ENCODE measurements at places on chromosomes 2 and 18.

- peak; percentile 39 for DNase-seq
Observed at GRCh38 chr2:54606393-54606958, 117.0 kb upstream of the EML6 start.

DNA sequence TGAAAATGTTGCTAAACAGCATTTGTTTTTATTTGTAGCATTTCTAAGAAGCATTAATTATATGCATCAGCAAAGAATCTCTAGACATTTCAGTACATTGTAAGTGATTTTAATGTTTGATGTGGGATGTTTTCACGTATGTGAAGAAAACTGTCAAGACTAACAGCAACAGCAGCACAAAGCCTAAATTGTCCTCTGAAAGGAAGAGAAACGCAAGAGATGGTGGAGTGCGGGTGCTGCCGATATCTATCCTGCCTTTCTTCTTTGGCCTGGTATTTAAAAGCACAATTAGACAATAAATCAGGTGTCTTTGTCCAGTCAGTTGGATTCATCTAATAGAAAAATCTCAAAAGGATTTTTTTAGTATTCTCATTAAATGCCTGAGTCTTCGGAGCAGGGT is 3.1 kb downstream of the TWIST2 start:
- no peak for DNase-seq

DNA sequence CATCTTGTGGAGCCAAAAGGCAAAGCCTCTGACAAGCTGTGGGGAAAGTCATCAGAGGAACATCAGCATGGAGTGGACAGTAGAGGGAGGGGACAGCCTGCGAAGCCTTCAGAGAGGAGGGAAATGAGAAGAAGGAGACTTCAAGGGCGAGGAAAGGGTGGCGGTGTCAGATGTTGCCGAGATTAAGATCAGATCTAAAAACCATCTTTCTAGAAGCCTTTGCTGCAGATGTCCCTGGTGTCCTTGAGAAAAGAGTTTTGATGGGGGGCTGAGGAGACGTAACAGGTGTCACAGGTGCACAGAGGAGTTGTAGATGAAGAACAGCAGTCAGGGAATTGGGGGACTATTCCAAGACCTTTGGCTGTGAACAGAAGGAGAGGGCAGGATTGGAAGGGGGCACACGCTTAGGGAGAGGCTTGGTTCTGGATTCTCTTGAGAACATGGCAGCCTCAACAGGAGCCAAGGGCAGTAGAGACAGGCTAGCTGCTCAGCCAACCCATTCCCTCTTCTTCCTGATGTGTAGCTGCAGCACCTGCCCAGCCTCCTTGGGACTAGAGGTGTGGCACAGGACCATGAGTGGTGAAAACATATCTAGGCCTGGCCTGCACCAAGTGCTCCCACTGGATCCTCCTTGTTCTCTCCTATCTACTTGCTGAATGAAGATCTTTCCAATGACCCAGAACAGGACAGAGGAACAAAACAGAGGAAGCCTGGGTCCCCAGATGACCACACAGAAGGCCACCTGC is 22.7 kb upstream of the NCL start:
- no peak for DNase-seq

DNA sequence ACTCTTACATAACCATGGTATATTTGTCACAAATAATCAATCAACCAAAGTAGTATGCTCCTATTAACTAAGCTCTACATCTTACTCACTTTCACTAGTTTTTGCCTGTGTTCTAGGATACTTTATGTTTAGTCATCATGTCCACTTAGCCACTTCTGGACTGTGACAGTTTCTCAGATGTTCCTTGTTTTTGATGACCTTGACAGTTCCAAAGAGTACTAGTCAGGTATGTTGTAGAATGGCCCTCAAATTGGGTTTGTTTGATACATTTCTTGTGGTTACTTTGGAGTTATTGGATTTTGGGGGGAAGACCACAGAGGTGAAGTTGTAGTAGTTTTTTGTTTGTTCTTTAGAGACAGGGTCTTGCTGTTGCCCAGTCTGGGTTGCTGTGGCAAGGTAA is 35.5 kb downstream of the BUB1 start:
- no peak for DNase-seq

- DNase-seq = no peak
Observed at GRCh38 chr2:105249181-105249580, 7.6 kb downstream of the GPR45 start.

GRCh38 chr2:154439156-154439555 is 259.3 kb upstream of the KCNJ3 start:
- DNase-seq = no peak

DNA sequence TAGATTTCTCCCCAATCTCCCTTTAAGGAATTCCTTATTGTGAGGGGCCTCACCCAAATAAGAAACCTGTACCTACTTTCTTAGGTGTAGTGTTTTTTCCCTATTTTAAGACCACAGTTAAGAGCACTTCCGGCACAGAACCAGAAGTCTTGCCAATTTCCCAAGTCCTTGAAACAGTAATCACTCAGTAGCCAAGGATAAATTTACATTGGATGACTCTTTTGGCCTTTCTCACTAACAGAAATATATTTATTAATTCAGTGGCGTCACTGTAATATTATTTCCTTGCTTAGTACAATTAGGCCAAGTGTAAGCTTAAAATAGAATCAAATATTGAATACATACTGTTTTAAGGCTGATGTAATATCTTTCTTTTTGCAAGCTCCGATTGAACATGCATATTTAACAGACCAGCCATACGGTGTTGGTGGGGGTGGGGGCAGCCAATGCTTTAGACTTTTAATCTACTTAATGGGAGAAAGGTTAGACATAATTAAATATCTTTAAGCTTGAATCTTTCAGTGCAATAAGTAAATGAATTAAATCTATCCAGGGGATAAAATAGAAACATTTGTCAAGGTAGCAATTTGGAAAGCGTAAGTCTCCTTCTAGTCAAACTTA is 50.8 kb upstream of the ITGA6 start:
- no peak for DNase-seq

GRCh38 chr2:137173463-137173862 is 408.1 kb downstream of the THSD7B start:
- DNase-seq = no peak

- peak; percentile 72 for DNase-seq
Observed at GRCh38 chr2:165067643-165068486, 112.5 kb upstream of the SLC38A11 start.

- DNase-seq = no peak
Observed at GRCh38 chr2:45802499-45803138, 151.1 kb downstream of the PRKCE start.

DNA sequence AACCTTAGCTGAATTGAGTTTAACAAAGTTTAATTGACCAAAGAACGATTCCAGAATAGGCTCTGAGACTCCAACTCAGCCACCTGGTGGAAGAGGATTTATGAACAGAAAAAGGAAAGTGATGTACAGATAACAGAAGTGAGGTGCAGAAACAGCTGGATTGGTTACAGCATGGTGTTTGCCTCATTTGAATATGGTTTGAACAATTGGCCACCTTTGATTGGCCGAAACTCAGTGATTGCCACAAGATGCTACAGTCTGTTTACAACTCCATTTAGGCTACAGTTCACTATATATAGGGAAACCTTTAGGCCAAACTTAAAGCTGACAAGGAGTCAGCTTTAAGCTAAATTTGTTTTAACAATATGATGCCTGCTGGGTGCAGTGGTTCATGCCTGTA is 28.1 kb upstream of the SLC35G4 start:
- DNase-seq = no peak

- DNase-seq = no peak
Observed at GRCh38 chr2:152319822-152320570, 15.0 kb upstream of the FMNL2 start.

DNA sequence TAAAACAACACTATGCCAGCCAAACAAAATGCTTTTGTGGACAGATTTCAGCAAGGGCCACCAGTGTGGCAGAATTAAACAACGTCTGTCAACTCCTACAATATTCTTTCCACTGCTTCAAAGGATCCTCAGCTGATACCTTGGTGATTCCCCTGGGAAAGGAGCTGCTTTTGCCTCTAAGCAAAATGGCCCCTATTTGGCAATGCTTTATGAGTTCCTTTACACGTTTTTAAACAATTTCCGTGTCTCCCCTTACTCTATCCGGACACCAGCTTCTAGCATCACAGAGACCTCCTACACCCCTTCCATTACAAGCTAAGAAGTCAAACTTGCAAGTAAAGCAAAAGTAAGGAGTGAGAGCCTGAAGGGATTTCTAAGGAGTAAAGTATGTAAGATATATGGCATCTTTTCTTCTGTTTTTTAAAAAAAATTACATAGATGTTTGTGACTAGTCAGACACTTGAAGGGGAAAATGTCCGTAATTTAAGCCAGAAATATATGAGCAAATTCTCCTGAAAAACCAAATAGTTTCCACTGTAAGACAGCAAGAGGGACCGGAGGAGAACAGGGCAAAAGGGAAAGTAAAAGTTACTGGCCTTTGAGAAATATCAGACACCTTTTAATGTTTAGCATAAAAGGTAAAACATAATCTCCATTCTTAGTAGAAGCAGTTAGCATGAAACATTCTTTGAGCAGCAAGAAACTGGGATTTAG is 1.9 kb downstream of the SOS1 start:
- no peak for DNase-seq

GRCh38 chr2:219309278-219309677 is at the start of gene PTPRN:
TSS of gene PTPRN (minus strand) at chr2:219309401. CDS start at chr2:219309332, 69 bp downstream.
- DNase-seq = no peak
